ENCODE measurements at places on chromosomes 2 and 18.

DNA sequence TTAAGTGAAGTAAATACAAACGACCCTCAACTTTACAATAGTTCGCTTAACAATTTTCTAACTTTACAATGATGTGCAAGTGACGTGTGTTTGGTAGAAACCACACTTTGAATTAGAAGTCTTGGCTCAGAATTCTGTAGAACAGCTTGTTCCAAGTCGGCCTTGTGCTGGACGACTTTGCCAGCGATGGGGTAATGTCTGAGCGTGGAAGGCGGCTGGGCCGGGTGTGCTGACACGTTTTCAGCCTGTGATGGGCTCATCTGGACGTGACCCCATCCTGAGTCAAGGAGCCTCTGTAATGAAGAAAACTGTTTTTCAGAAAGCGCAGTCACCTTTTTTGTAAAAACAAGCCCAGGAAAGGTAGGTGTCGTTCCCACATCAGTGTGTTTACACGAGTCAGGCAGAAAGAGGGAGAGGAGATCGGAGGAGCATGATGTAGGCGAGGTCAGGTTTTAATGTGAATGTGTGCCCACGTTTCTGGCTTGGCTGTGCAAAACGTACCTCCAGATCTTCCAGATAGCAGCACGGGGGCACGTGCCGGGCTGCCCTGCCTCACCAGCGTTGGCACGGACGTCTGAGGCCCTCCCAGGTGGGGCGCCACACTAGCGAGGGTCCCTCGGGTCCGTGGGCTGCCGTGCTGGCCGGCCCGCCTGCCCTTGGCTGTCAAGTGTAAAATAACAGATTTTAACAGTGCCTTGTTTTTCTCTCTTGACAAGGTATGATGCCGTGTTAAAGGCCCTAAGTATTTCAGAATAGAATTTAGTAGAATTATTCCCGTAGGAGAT lies 54.6 kb downstream of the CTDP1 start:
- no peak for DNase-seq

DNA sequence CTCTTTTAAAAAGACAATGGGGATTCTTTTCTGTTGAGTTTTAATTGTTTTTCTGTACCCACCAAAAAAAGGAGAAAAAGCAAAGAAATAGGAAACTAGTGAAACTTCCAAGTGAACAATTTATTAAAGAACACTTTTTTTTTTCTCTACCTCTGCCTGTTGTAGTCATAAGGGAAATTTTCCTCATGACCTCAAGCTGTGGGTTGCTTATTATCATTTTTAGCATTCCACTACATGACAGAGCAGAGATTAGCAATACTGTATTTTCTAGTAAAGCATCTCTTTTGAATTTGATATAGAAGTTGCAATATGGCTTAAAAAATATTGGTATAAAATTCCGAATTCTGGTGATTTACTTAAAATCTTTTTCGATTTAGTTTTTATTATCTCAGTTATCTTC lies 87.9 kb upstream of the LRRTM1 start:
- no peak for DNase-seq

GRCh38 chr2:177397481-177398289 lies 5.1 kb downstream of the AGPS start:
- DNase-seq, result no peak

- DNase-seq, result no peak
Observed at GRCh38 chr2:15812187-15812780, 128.1 kb upstream of the MYCN start.

GRCh38 chr2:236240228-236240990 lies 23.8 kb downstream of the ASB18 start:
- DNase-seq, result no peak

DNA sequence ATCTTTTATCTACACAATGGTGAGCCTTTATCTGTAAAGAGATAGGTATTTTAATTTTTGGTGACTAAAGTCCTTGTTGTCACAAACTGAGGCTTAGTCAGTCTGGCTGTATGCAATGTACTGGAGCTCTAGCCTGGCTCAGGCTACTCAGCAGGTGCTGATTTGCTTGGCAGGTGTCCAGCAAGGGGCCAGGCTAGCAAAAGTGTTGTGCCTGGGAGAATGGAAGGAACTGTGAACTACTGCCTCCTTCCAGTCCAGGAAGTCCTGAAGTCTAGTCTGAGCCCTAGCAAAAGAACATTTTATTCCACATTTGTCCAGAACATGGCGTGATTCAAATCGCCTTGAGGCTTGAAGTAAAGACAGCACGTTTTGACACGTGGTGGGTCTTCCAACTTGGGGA lies 260.5 kb downstream of the CCDC85A start:
- DNase-seq, result no peak

Data from GM12892 (cell line).